ENCODE measurements at places on chromosomes 11 and 22.

DNA sequence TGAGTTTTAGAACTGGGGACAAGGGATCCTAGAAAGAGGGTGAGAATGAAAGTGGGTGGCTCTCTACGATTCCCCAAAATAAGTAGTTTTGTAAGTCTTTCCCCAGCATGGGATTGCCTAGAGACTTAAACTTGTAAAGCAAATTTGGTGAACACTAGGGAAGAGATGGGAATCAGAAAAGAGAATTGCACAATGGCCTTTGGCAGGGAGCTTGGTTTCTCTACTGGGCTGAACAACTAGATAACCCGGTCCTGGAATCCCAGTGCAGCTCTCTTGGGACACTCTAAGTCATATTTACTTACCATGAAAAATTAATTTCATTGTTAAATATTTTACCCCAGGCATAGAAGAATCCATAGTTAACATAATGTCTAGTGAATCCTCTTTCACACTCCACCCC lies 16.5 kb upstream of the USP18 start:
- H3K4me1 ChIP-seq: no peaks in the 10 kb centered on the region
- H3K27ac ChIP-seq: no peak overlapping the region
- no peak overlapping the region for H3K4me3 ChIP-seq
- no peaks in the 10 kb centered on the region for H3K36me3 ChIP-seq
- DNase-seq: no peak
- H3K27me3 ChIP-seq: no peaks in the 10 kb centered on the region

DNA sequence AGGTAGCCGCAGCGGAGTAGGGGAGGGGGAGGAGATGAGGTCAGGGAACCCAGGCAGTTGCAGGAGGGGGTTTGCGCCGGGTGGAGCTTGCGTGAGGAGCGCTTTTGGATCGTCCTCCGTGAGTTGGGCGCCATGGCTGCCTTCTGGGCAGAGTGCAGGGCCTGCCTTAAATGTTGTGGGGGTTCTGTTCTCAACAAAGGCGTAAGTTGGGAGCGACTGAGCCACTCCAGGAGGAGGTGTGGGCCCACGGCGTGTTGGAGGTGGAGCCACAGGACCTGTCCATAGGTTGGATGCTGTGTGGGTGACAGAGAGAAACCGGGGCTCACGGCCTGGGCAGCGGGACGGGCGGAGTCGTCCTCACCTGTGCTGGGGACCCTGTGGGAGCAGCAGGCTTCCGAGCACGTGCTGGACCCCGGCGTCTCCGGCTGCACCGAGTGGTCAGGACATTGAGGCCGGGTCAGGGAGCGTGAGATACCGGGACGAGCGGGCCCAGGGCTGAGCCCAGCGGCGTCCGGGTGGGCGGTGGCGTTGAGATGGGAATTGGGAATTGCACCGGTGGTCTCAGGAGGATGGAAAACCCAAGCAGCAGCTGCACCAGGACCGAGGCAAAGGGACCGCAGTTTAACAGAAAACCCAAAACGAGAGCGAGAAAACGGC lies 977 bp upstream of the PGGHG start:
- H3K4me3 ChIP-seq: peak overlapping the region; percentile 74
- DNase-seq: no peak
- H3K27me3 ChIP-seq: no peaks in the 10 kb centered on the region
- peaks cover 28% of the 10 kb centered on the region for H3K4me1 ChIP-seq

GRCh38 chr11:74102321-74102720 lies 68.5 kb downstream of the C2CD3 start:
- H3K27me3 ChIP-seq: no peaks in the 10 kb centered on the region
- H3K4me1 ChIP-seq: no peaks in the 10 kb centered on the region
- no peak overlapping the region for H3K4me3 ChIP-seq
- DNase-seq: no peak
- H3K36me3 ChIP-seq: peaks cover 27% of the 10 kb centered on the region

DNA sequence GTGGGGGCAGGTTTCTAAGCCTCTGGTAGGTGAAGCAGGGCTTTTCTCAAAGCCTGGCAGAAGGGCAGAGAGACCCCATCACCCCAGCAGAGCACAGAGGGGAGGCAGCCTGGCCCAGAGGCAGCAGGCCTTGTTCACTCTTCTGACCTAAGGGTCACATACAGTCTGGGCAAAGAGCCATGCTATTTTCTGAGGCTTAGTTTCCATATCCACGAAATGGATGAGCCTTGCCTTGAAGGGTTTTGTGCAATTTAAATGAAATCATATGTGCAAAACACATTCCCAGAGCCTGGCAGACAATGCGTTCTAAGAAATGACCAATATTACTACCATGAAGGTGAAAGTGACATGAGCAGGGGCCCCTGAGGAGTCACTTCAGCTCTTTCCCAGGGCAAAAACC lies 44.5 kb downstream of the HIRA start:
- peaks cover 77% of the 10 kb centered on the region for H3K36me3 ChIP-seq
- H3K27ac ChIP-seq: no peak overlapping the region
- DNase-seq: no peak
- no peak overlapping the region for H3K4me3 ChIP-seq

GRCh38 chr11:3087373-3087772 lies 30.1 kb upstream of the CARS1 start:
- no peaks in the 10 kb centered on the region for H3K36me3 ChIP-seq
- no peak overlapping the region for H3K4me3 ChIP-seq
- no peaks in the 10 kb centered on the region for H3K27me3 ChIP-seq
- DNase-seq: no peak
- no peak overlapping the region for H3K27ac ChIP-seq
